H9 (cell line): ENCODE measurements at places on chromosomes 16 and 17. TPM values are rescaled to one million over a fixed set of nuclear protein-coding genes. Genes with fewer than 3 reads are reported as not detected.

SCNN1B gene
- total RNA-seq: 0.11 and 0.35 TPM in 2 replicates

RRAD gene
- 0.44 and 0.72 TPM in 2 replicates for total RNA-seq

SLC9A5 gene
- 7.5 and 9.1 TPM in 2 replicates for total RNA-seq

PYY gene
- 1.7 and 2.0 TPM in 2 replicates for total RNA-seq

NPB gene
- 2.1 and 2.4 TPM in 2 replicates for total RNA-seq

HID1 gene
- 12.7 and 13.9 TPM in 2 replicates for total RNA-seq

SLC47A1 gene
- 2.0 and 4.0 TPM in 2 replicates for total RNA-seq

SECTM1 gene
- total RNA-seq: 0.28 and 0.70 TPM in 2 replicates

IGSF6 gene
- total RNA-seq: not detected in 2 replicates

GRCh38 chr16:31078597-31079341, 4.5 kb downstream of the ZNF646 start:
- H3K4me3 ChIP-seq: no peak overlapping the region; the same call in 2 of the 3 replicates
- H3K27me3 ChIP-seq: no peaks in the 10 kb centered on the region
- H3K4me1 ChIP-seq: no peaks in the 10 kb centered on the region
- H3K27ac ChIP-seq: no peak overlapping the region

DNA sequence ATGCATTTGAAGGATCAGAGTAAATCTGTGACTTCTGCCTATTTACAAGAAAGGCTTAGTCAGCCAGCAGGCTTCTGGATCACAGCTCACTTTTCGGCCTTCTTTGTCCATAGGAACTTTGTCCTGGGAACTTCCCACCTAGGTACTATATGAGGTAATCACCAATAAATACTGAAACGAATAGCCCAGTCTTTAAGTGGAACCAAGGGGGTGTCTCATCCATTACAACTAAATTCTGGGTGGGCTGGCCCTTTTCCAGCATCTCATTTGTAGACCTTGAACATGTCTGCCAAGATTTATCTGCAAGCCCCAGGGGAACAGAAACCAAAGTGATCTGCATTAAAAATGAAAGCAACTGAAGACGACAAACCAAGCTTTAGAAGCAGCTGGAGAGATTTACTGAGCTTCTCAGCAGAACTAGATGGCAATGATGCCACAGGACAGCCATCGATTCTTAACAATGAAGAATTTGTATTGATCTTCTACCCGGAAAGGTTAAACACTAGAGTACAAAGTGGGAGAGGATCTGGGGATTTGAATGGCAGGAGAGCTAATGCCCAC, 55.5 kb downstream of the SNX11 start:
- no peak for DNase-seq
- H3K36me3 ChIP-seq: no peaks in the 10 kb centered on the region
- H3K27ac ChIP-seq: no peak overlapping the region
- H3K27me3 ChIP-seq: peaks cover 5% of the 10 kb centered on the region
- peaks cover 12% of the 10 kb centered on the region for H3K4me1 ChIP-seq

DNA sequence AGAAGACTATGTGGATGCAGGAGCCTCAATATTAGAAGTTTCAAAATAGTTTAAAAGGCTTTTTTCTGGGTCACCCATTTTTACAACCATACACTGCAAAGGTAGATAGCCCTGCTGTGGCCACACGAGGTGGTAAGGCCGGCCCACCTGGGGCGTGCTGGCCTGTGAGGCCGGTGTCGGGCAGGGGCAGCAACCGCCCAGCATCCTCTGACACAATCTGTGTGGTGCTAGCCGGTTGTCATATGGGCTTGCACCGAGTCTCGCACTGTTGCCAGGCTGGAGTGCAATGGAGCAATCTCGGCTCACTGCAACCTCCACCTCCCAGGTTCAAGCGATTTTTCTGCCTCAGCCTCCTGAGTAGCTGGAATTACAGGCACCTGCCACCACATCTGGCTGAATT, 44.0 kb downstream of the CFAP20 start:
- H3K4me1 ChIP-seq: no peaks in the 10 kb centered on the region; the same call in 1 of the 2 replicates
- no peaks in the 10 kb centered on the region for H3K27me3 ChIP-seq
- H3K4me3 ChIP-seq: no peak overlapping the region
- no peak overlapping the region for H3K27ac ChIP-seq
- no peaks in the 10 kb centered on the region for H3K36me3 ChIP-seq

- no peak overlapping the region for H3K4me3 ChIP-seq
- DNase-seq: no peak
- H3K27me3 ChIP-seq: no peaks in the 10 kb centered on the region
- H3K27ac ChIP-seq: no peak overlapping the region
- H3K36me3 ChIP-seq: no peaks in the 10 kb centered on the region
- H3K4me1 ChIP-seq: no peaks in the 10 kb centered on the region
Observed at GRCh38 chr17:62882878-62883277, 74.8 kb upstream of the MARCHF10 start.

DNA sequence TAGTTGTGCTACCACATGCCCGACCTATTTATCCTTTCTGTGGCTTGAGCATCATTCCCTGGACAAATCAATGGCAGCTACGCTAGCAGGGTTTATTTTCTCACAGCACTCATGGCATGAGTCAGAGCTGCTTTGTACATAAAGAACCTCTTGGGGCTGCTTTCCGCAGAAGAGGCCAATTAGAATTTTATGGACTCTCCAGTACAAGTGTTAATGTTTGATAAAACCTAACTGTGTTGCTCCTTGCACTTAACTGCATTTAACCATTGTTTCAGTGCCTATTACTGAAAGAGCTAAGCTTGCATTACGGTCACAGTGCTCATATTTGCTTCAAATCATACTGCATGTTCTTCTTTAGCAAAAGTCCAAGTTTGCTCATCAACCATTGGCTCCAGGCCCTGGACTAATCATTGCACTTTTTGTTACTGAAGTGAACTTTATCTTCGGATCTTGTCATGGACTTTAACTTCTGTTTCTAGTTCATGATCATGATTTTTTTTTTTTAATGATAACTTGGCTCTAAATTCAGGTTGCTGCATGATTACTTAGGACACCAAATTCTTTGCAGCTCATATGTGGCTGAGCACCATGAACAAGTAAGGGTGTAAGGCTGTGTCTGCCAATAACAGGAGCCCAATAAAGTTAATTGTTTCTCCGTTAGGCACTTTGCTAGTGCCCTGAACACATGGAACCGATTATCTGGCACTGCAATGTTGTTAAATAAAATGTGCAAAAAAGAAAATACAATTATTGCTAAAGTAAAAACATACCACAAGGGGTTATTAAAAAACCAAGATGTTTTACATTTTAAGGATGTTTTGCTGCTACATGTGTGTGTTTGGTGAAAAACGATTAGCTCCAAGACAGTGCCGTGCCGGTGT, 492.2 kb downstream of the KCNJ2 start:
- no peaks in the 10 kb centered on the region for H3K36me3 ChIP-seq
- DNase-seq: no peak
- H3K4me3 ChIP-seq: no peak overlapping the region
- no peaks in the 10 kb centered on the region for H3K27me3 ChIP-seq
- H3K4me1 ChIP-seq: no peaks in the 10 kb centered on the region

DNA sequence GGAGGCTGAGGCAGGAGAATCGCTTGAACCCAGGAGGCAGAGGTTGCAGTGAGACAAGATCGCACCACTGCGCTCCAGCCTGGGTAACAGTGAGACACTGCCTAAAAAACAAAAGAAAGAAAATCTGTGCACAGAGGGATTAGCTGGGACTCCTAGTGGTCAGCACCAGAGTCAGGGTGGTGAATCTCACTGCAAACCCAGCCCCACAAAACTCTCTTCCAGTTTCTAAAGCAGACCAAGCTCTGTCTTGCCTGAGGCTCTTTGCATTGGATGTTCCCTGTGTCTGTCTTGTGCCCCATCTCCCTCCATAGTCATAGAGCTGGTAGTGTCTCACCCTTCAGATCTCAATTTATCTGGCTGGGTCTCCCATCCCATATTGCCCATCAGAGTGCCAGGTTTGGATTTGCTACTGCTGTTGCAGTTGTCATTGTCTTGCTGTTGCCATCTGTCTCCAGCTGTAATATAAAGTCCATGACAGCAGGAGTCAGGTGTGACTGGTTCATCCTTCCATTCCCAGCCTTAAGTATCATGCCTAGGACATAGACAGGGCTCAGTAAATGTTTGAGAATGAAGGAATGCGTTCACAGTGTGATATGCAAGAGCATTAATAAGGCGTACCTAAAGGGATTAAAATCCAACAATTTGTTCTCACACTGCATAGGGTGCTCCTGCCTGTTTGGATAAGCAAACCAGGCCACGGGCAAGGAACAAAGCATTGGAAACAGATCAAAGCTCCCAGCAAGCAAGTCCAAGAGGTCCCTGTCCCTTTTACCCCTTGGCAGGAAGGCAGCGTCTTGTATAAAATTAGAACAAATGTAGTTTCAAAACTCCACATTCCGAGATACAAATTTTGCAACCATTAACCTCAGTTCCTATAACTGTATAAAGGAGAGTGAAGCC, 614.6 kb upstream of the CDH5 start:
- no peaks in the 10 kb centered on the region for H3K27me3 ChIP-seq
- H3K4me1 ChIP-seq: no peaks in the 10 kb centered on the region
- H3K36me3 ChIP-seq: no peaks in the 10 kb centered on the region
- H3K27ac ChIP-seq: no peak overlapping the region
- no peak overlapping the region for H3K4me3 ChIP-seq

DNA sequence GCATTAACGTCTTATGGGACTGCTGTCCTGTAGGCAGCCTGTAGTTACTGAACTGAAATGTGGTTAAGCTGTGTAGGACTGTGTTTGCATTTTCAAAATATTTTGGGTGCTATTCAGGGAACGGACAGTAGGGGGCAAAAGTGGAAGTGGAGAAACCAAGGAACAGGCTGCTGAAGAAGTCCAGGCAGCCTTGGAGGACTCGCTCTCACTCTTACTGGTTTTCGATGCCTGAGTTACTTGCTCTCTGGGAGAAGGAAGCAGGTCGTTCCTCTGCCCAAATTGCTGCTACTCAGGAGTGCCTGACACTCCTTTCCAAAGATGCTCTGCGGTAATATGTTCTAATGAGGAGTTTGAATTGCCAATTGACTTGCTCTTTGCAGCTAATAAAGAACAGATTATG, 64.5 kb upstream of the RBFOX1 start:
- H3K4me3 ChIP-seq: no peak overlapping the region
- H3K4me1 ChIP-seq: no peaks in the 10 kb centered on the region
- no peak overlapping the region for H3K27ac ChIP-seq
- peak; percentile 69 for DNase-seq
- no peaks in the 10 kb centered on the region for H3K27me3 ChIP-seq
- no peaks in the 10 kb centered on the region for H3K36me3 ChIP-seq

DNA sequence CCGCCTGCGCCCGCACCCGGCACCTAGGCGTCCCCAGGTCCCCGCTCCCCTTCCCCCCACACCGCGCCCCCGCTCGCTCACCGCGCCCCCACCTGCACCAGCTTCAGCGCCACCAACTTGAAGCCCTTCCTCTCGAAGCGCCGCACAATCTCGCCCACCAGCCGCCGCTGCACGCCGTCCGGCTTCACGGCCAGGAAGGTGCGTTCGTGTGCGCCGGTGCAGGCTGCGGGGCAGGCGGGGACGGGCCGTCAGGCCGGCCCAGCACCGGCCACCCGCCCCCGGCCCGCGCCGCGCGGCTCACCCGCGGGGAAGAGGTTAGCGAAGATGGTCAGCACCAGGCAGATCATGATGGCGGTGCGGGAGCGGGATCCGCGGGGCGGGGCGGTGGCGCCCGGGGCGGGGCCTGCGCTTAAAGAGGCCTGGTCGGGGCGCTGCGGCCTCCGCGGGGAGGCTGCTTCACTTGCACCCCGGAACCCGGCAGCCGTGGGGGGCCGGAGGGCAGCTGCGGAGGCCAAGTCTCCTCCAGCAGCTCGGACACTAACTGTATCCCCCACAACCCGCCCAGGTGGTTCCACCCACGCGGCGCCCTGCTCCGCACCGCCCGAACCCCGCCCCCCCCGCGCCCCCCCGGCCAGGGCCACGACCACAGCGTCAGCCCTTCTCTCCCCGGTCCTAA, at the start of gene NME3:
NME3 (minus strand) TSS at position 356 of the 676 bp plus-strand sequence; CDS start at position 347, 9 bp downstream.
- peak within 1 kb of the TSS; percentile 95 for H3K4me3 ChIP-seq
- H3K27me3 ChIP-seq: no peaks in the 10 kb centered on the region
- no peaks in the 10 kb centered on the region for H3K4me1 ChIP-seq
- H3K27ac ChIP-seq: no peak within 1 kb of the TSS
- peak; percentile 76 for DNase-seq
- H3K36me3 ChIP-seq: peaks cover 11% of the 10 kb centered on the region; the same call in 2 of the 3 replicates

DNA sequence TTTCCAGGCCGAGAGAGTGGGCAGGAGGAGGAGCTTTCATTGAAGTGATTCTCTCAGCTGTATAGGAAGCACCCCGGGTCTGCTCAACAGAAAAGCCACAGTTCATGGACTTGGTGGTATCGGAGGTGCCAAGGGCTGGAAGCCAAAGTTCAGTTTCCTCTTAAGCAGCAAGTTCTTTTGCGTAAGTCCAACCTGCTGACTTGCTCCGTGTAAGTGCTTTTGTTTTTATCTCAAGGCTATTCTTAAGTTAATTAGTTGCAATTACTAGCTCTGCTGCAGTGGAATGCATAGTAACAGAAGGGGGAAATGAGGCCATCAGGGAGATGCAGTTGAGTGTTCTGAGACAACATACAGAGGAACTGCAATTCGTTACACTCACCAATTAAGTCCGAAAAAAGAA, 44.6 kb downstream of the SMIM36 start:
- H3K4me3 ChIP-seq: peak overlapping the region; percentile 0; the same call in 1 of the 2 replicates
- H3K4me1 ChIP-seq: peaks cover 9% of the 10 kb centered on the region
- H3K27ac ChIP-seq: peak overlapping the region; percentile 77
- H3K27me3 ChIP-seq: no peaks in the 10 kb centered on the region

DNA sequence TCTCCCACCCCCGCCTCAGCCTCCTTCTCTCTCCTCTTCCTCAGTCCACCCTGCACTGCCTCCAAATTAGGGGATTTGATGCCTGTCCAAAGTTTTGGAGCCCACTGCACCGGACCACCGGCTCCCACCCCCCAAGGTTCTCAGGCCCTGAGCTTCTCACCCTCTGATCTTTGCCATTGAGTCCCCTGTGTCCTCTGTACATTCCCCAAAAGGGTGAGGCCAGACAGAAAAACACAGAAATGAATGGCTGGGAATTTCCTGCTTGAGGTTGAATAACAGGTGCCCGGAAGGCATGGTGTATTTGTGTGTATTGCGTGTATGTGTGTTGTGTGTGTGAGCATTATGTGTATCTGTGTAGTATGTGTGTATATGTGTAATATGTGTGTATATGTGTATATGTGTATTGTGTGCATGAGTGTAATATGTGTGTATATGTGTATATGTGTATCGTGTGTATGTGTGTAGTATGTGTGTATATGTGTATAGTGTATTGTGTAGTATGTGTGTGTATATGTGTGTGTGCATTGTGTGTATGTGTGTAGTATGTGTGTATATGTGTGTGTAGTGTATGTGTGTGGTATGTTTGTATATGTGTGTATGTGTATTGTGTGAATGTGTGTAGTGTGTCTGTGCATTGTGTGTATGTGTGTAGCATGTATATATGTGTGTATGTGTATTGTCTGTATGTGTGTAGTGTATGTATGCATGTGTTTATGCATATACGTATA, 16.0 kb upstream of the CCL17 start:
- no peaks in the 10 kb centered on the region for H3K27me3 ChIP-seq
- 0 out of 2 replicates have a peak, but pooled peaks cover 2% of the 10 kb centered on the region for H3K4me1 ChIP-seq
- H3K27ac ChIP-seq: no peak overlapping the region
- no peak overlapping the region for H3K4me3 ChIP-seq
- H3K36me3 ChIP-seq: no peaks in the 10 kb centered on the region
